ENCODE measurements at places on chromosomes 3 and 15.

DNA sequence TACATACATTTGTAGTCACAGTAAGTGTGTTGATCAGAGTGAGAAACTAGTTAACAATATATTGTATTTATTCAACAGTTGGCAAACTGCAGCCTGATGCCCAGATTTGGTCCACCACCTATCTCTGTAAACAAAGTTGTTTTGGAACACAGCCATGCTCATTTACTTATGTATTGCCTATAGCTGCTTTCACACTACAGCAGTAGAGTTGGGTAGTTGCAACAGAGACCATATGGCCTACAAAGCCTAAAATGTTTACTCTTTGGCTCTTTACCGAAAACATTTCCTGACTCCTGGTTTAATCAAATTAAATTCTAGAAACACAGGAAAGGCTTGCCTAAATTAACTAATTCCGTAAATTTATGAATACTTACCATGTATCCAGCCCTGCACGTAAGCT lies 39.4 kb downstream of the CMC1 start:
- no peak for DNase-seq

DNA sequence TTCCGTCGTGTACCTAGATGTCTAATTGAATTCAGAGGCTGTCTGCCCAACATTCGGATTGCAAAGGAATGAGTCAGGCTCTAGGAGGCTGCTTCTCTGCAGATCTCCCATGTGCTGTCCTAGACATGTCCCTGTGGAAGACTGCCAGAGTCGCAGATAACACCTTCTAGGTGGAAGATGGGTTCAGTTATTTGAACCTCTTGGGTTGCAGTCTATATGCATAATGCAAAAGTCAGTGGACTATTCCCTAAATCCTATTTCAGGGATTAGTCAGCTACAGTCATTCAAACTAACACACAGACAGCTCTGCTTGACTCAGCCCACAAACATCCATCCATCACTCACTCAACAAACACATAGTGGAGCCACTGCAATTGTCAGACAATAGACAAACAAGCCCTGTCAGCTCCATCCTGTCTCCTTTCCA lies 300.0 kb upstream of the CTNNB1 start:
- no peak for DNase-seq

GRCh38 chr3:187022403-187023029 lies 92.2 kb downstream of the ST6GAL1 start:
- DNase-seq = no peak

- no peak for DNase-seq
Observed at GRCh38 chr15:91559066-91559465, 294.4 kb upstream of the SLCO3A1 start.

GRCh38 chr15:85112997-85113396 lies 131.3 kb downstream of the PDE8A start:
- no peak for DNase-seq
